Posterior vena cava (tissue), 2 donors: ENCODE measurements at places on chromosomes 3 and 15. TPM values are rescaled to one million over a fixed set of nuclear protein-coding genes. Genes with fewer than 3 reads are reported as not detected.

DNA sequence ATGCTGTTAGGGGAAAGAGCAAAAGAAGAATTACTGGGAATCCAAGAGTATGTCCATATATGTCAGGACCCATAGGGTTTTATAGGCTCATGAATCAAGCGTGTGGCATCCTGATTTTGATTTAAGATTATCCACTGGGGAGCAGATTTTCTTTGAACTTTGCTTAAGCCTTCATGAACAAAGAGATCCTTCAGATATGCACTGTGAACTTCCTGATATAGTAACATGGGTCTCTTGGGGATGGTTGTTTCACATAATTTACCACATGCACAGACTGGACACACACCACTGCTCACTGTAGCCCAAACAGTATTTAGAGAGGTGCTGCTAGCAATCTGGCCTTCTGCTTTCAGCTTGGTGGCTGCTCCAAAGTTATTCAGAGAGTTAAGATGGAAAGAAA lies 200.9 kb upstream of the ZPLD1 start:
- no peak for DNase-seq

BTD gene
- total RNA-seq, result 13.3 TPM

GOLGA8G gene
- total RNA-seq, result not detected

DNA sequence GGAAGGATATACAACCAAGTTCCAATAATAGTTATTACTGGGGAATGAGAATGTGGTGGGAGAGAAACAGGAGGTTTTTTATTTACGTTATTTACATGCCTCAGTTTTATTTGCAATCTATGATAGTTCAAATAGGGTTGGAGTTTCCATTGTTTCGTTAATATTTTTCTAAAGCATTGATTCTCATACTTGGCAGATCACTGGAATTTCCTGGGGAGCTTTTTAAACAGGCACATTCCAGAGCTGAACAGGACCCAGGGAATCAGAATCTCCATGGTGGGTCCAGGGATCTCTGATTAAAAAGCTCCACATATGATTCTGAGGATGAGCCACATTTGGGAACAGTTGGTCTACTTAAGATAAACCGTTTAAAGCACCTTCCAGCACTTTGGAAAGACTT lies 123.9 kb downstream of the IL20RB start:
- no peak for DNase-seq

DNA sequence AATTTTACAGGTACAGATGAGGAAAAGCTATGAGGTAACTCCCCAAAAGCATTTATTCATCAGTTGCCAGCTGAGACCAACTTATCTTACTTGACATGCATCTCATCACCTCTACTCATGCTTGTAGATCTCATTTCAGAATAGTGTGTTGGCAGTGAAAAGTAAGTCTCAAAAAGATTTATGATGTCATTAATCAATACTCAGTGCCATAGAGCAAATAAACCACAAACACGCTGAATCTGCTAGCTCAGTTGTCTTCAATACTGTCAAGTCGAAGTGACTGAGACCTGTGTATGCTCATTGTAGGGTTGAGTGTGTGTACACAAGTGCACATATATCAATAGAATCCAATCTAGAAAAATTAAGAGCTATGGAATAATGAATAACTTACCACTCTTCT lies 413.5 kb downstream of the CNTN3 start:
- no peak for DNase-seq

- DNase-seq, result no peak
These were observed 80.6 kb downstream of the PGPEP1L start for GRCh38 chr15:98927022-98927421.

PPIP5K1 gene
- 22.7 TPM for total RNA-seq

DNA sequence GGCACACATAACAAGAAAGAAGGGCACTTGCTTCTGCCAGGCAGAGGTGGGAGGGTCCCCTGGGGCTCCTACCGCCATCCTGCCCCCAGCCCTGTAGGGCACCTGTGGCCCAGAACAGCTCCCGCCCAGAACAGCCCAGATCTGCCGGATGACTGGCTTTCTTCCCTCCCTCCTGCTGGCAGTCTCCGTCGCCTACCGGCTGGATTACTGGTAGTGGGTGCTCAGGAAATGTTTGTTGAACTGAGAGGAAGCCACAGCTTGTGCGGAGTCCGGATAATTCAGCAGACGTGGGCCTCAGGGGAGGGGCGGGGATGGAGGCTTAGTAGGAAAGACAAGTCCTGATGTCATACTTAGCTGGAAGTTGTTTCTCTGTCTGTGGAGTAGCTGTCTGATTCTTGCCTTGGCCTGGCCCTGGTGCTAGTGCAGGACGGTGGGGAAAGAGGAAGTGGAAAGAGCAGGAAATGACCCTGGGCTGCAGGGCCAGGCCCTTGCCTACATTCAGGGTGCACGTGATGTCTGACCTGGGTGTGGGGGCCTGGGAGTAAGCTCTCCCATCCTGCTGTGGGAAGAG lies 6.7 kb downstream of the CCDC9B start:
- peak; percentile 91 for DNase-seq

DNA sequence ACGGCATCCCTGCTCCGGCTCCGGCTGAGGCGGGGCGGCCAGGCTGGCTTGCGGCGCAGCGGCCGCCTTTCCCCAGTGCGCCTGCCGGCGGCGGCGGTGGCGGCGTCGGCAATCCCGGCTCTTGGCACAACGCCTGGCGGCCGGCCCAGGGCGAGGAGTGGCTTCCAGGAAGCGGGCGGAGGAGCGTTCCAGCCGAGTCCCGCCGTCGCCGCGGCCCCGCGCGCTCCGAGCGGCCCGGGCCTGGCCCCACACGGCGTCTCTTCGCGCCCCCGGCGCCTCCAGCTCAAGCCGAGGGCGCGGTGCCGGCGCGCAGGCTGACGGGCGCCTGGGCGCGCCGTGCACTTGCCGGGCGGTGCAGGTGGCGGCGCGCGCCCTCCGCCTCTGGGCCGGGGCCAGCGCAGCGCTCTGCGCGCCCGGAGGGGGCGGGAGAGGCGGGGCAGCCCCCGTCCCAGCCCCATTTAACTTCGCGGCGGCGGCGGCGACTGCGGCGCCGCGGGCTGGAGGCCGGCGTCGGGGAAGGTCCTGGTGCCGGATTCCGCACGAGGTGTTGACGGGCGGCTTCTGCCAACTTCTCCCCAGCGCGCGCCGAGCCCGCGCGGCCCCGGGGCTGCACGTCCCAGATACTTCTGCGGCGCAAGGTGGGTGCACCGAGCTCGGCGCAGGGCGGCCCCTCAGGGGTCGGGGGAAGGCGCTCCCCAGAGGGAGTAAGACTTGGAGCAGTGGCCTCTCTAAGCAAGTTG lies at the start of gene ADAMTSL3:
ADAMTSL3 (plus strand) TSS at position 485 of the 740 bp plus-strand sequence. CDS start 1,639 bp downstream, outside the sequence.
- DNase-seq, result peak; percentile 91

GRCh38 chr15:68672781-68673205 lies 94.0 kb downstream of the CORO2B start:
- DNase-seq, result no peak

DNA sequence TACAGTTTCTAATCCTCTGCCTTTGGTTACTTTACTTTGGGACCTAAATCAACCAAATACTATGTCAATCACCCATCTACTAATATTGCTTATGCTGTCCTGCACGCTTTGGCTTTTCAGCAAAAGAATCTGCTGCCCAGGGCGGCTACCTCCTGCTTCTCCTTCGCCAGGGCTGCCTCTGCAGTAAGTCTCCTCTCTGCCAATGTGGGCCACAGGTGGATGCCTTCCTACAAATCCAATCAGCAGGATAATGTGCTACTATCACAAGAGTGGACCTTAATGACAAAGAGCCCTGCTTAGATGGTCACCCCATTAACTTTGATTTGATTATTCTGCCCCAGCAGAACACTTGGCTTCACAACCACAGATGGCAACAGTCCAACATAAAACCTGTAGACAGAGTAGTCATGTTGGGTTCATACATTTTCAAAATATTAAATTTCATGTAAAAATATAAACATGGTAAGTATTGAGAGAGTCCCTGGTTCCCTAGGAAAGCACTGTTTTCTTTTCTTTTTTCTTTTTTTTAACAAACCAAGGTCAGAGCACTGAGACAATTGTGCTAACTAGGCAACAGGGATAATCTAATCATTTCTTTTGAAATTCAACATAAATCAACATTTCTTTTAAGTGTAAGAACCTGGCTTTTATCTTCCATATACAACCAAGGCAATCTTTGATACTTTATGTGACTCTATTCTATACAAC lies 298.3 kb downstream of the ZBTB20 start:
- DNase-seq, result no peak

DNA sequence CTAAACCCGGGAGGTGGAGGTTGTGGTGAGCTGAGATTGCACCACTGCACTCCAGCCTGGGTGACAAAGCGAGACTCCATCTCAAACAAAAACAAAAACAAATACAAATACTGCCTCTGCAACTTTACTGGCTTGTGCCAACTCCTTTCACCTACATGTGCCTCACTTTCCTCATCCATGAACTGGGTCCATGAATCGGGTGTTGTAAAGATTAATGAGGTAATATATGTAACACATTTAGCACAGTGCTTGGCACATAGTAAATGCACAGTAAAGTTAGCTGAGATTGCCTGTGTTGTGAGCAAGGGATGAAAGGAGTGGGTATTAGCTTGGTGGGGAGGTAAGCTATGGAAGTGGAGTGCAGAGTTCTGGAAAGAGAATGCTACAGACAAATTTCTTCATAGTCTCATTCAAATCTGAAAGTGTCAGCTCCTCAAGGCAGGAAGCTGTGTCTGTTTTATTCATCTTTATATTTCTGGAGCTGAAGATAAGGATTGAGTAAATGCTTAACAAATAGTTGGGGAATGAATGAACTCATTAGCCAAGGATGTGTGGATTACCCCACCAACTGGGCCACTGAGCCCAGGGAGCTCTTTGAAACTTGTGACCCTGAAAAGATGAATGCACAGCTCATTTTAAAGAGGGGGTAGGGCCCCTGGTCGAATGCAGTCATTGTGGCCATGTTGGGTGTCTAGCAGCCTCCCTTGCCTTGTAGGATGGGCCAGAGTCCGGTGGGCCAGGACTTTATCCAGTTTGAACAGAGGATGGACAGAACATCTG lies 7.7 kb upstream of the CDCP1 start:
- DNase-seq, result no peak

- DNase-seq, result no peak
These were observed 878 bp upstream of the RAD51 start for GRCh38 chr15:40693904-40694687.

GRCh38 chr3:50278880-50279224 lies at the start of gene LSMEM2:
LSMEM2 (plus strand) TSS chr3:50279087; CDS start chr3:50279114, 27 bp downstream.
- DNase-seq, result no peak

DNA sequence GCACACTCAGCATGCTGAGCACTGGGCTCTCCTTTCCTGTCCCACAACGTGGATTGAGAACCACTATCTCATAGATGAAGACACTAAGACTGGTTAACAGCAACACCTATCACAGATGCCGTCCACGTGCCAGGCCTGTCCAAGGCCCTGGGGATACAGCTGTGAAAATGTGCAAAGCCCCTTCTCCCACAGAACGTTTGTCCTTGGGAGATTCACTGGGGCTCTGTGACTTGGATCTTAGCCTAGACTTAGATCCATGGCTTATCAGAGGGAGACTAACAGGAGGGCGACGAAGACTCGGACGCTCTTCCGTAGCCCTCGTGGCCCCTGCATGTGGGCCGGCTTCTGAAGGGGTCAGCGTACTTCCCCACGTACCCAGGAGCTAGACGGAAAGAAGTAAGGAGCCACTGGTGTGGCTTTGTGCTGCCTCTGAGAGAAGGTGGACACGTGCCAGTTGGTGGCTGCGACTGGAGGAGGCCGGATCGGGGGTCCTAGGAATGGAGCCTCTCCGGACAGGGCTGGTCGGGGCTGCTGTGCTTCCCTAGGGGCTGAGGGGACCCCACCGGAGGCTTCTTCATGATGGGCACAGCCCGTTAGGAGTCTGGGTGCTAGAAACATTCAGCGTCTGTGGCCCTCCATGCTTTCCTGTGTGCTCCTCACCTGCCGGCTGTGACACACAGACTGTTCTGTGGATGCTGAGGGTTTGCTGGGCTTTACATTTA lies 964 bp downstream of the NRROS start:
- no peak for DNase-seq

DNA sequence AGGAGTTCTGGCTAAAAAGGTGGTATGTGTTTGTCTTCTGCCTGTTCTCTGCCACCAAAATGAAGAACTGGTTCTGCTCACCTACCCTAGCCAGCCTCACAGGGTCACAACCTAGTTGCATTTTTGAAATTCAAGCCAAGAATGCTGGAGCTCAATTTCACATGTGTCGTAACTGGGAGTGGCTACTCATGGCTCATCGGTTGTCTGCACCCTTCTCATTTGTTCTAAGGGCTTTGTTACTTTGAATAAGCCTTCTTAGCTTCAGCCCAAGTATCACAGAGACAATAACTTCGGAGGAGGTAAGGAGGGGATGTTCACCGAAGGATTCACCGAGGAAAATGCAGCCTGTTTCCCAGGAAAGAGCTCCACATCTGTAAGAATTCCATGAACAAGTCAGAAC lies 134.3 kb upstream of the RARB start:
- DNase-seq, result no peak

SNX22 gene
- total RNA-seq, result not detected

DNA sequence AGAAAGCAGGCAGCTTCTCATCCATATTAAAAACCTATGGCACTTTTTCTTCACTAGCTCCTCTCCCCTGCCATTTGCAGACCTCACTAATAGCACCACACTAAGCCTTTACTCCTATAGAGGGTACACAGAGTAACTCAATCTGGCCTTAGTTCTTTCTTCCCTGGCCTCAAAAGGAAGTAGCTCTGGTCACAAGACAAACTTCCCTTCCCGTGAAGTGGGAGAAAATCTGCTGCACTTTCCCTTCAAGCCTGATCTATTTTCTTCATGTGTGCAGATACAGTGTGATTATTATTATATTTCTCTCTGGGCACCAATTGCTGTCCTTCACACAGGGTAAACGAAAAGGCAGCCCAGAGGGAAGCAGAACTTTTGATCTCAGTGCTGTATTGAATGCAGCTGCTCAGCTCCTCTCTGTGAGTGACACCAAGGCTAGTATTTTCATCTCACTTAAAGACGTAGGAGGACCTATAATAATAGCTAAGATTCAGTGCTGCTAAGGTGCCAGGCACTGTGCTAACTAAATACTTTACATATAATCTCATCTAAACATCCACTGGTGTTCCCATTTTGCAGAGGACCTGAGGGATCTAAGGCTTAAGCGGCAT lies 61.9 kb upstream of the RASGRP1 start:
- no peak for DNase-seq

GRCh38 chr15:52798529-52799101 lies 8.5 kb upstream of the ONECUT1 start:
- DNase-seq, result no peak

- no peak for DNase-seq
These were observed 1233.1 kb downstream of the OTOL1 start for GRCh38 chr3:162729686-162730085.

- no peak for DNase-seq
These were observed 62.1 kb downstream of the PRICKLE2 start for GRCh38 chr3:64163019-64163754.

DNA sequence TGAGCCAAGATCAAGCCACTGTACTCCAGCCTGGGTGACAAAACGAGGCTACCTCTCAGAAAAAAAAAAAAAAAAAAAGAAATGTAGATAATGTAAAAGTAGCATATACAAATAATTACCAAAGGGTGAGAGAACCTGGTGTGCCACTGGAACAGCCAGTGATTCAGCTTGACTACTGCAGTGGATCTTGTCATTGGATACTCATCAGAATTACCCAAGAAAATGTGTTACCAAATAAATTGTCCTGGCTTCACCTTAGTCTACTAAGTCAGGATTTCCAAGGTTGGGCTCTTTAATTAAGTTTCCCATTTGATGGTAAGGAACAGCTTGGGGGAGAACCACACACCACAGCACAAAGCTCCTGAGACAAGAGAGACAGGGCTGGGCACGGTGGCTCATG lies 1.5 kb downstream of the NICN1 start:
- no peak for DNase-seq

- DNase-seq, result no peak
These were observed 32.3 kb downstream of the RPN1 start for GRCh38 chr3:128618398-128618726.

IQCF5 gene
- not detected for total RNA-seq
